Activated CD8-positive, alpha-beta T cell treated with anti-CD3 and anti-CD28 coated beads for 36 hours (primary cell): ENCODE measurements at places on chromosomes 1 and 21. TPM values are rescaled to one million over a fixed set of nuclear protein-coding genes. Genes with fewer than 3 reads are reported as not detected.

DNA sequence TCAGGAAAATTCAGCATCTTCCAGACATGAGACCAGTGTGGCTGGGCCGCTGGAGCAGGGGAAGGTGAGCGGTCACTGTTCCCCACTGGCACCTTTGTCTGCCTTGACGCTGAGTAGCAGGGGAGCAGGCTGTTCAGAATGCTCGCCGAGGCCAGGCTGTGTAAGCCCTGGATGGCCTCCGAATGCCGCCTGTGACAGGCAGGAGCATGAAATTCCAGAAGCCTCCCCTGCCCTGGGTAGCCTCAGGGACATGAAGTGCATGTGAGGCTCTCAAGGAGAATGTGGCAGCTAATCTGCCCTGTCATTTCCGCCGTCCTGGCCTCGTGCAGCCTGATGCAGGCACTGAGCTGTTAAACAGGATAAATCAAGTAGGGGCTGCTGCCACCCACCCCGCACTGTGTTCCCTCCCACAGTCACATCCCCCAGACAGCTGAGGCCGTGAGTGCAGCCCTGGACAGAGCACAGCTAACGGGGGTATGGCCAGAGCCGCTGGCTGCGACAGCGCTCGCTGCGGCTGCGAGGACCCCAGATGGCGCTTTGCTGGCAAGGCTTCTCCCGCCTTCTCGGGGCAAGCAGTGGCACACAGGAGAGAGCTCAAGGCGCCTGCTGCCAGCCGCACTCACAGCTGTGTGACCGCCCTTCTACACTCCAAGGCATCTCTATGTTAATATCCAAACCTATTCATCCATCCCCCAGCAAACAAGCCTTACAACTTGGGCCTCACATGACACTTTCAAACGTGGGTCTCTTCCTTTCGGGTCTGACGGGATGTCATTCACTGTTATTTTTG lies 105.0 kb upstream of the COL6A1 start:
- H3K27ac ChIP-seq, result no peak overlapping the region
- H3K4me3 ChIP-seq, result no peak overlapping the region
- H3K36me3 ChIP-seq, result no peaks in the 10 kb centered on the region
- H3K27me3 ChIP-seq, result peaks cover 8% of the 10 kb centered on the region
- peaks cover 19% of the 10 kb centered on the region for H3K4me1 ChIP-seq

DNA sequence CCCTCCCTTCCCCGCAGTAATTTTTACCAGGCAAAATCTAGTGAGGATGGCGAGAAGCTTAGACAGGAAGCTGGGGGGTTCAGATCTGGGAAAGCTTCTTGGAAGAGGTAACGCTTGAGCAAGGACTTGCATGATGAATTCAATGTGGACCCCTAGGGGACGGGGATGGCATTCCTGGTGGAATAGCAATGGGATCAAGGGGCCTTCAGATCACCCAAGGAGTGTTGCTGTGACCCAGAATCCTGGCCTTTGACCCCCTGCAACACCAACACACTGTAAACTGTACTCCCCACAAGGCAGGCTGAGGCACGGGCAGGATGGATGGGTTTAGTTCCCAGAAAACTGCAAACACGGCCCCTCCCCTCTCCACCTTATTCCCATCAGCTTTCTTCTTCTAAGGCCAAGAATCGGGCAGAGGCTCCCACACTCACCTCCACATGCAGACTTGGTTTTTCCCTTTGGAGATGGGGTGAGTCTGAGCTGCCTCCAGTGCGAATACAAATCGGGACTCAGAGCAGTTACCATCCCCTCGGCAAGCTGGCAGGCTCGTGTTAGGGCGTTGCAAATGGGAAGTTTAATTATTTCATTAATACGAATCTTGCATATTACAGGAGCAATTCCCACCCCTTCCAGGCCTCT lies 20.1 kb downstream of the DISP3 start:
- H3K36me3 ChIP-seq, result peaks cover 3% of the 10 kb centered on the region
- no peaks in the 10 kb centered on the region for H3K4me1 ChIP-seq
- no peak for DNase-seq
- peaks cover 17% of the 10 kb centered on the region for H3K27me3 ChIP-seq

CLCA2 gene
- not detected for total RNA-seq

ELF3 gene
- total RNA-seq, result 0.25 TPM

GRCh38 chr1:74368335-74368734 lies 133.1 kb downstream of the TNNI3K start:
- no peaks in the 10 kb centered on the region for H3K4me1 ChIP-seq
- H3K36me3 ChIP-seq, result no peaks in the 10 kb centered on the region
- H3K4me3 ChIP-seq, result no peak overlapping the region

GRCh38 chr1:220769205-220769604 lies 17.5 kb upstream of the MTARC1 start:
- peaks cover 5% of the 10 kb centered on the region for H3K27me3 ChIP-seq
- no peak overlapping the region for H3K27ac ChIP-seq
- no peak for DNase-seq
- no peak overlapping the region for H3K4me3 ChIP-seq

OR2L2 gene
- total RNA-seq, result not detected

DNA sequence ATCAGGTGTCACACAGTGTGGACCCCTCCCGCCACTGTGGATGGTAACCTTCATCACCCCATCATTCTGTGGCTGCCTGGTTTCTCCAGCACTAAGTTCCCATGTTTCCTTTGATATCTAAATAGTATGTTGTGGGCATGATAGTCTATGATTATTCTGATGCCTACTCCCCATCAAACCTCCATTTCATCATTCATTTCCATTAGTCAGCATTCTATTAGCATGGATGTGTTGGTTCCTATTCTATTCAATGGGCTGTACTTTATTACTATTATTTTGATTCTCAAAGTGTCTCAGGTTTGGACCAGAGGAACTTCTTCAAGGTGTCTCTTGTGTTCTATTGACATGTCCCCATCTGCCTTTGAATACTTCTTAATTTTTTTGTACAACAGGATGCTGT lies 112.0 kb downstream of the DISC1 start:
- no peak overlapping the region for H3K27ac ChIP-seq
- H3K4me1 ChIP-seq, result no peaks in the 10 kb centered on the region
- DNase-seq, result no peak

DNA sequence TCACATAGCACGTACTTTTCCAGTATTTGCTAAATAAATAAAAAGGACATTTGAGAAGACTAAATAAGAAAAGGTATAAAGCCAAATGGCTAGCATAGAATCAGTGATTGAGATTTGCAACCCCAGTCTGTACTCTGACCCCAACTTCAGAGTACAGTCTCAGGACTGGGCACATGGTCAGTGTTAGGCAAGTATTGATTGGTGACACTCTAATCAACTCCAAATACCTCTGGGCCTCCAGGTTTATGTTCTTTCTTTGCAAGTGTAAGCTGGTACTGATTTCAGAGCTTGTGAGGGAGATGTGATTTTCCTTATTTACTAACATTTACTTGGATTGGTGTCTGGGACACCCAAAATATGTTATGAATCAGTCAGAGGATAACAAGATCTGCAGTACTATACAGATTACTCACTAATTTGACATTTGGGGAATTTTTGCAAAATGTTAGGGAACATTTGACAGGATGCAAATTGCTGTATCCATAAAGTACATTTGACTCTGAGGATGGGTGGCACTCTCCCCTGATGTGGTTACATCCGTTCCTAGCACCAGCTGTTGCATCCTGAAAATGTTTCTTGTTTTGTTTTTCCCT lies 34.2 kb downstream of the LMO4 start:
- H3K27me3 ChIP-seq, result no peaks in the 10 kb centered on the region
- no peak for DNase-seq
- H3K27ac ChIP-seq, result no peak overlapping the region
- no peak overlapping the region for H3K4me3 ChIP-seq
- H3K36me3 ChIP-seq, result peaks cover 5% of the 10 kb centered on the region

GRCh38 chr1:232793944-232794343 lies 11.3 kb upstream of the MAP10 start:
- H3K4me1 ChIP-seq, result peaks cover 14% of the 10 kb centered on the region
- no peak overlapping the region for H3K27ac ChIP-seq
- H3K36me3 ChIP-seq, result no peaks in the 10 kb centered on the region
- H3K27me3 ChIP-seq, result no peaks in the 10 kb centered on the region

USP16 gene
- total RNA-seq, result 39.9 TPM

TTC3 gene
- 74.0 TPM for total RNA-seq

FCRL2 gene
- not detected for total RNA-seq

GRCh38 chr1:64505944-64506655 lies 36.2 kb downstream of the CACHD1 start:
- H3K4me3 ChIP-seq, result peak overlapping the region; percentile 81
- peak; percentile 45 for DNase-seq
- peak overlapping the region; percentile 84 for H3K27ac ChIP-seq
- H3K27me3 ChIP-seq, result peaks cover 7% of the 10 kb centered on the region

DNA sequence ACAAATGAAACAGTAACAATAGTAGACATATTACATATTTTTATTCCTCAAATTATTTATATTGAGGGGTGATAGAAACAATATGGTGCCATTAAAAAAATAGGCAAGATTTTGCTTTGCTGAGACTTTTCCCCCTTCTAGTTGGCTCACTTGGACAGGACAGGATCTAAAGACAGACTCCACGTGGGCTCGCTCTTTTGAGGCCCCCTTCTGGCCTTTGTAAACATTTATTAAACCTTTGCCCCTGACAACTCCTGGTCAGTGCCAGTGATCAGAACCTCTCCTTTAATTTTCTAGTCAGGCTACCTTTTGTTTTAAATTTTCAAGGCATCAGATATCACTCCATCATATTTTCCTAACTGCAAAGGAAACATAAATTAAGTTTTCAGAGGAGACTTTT lies 49.7 kb upstream of the IFI44L start:
- H3K27ac ChIP-seq, result no peak overlapping the region
- no peak for DNase-seq
- no peaks in the 10 kb centered on the region for H3K27me3 ChIP-seq
- no peaks in the 10 kb centered on the region for H3K4me1 ChIP-seq

REN gene
- not detected for total RNA-seq

LYPD8 gene
- not detected for total RNA-seq

DNA sequence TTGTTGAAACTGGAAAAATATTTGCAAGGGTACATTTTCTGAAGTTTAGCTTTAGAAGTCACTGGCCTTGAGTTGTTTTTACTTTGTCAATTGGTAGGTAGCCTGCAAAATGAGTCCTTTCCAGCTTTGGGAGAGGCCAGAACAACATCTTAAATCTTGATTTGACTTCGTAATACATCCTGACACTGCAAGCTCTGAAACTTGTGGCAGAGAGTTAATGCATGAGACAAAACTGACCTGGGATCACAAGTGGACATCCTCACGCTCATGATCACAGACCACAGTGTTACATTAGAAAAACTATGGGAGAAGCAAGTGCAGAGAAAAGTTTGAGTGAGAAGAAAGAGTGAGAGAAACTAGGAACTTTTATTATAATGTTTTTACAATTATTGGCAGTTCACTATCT lies 550.9 kb downstream of the USP25 start:
- H3K4me3 ChIP-seq, result no peak overlapping the region
- DNase-seq, result no peak
- no peaks in the 10 kb centered on the region for H3K4me1 ChIP-seq
- no peak overlapping the region for H3K27ac ChIP-seq

GRCh38 chr1:234878288-234878687 lies 250.3 kb downstream of the TOMM20 start:
- peaks cover 2% of the 10 kb centered on the region for H3K27me3 ChIP-seq
- no peak overlapping the region for H3K4me3 ChIP-seq
- H3K4me1 ChIP-seq, result peaks cover 57% of the 10 kb centered on the region
- no peak overlapping the region for H3K27ac ChIP-seq
- H3K36me3 ChIP-seq, result no peaks in the 10 kb centered on the region

MAP3K7CL gene
- total RNA-seq, result 3.2 TPM

- H3K27me3 ChIP-seq, result peaks cover 4% of the 10 kb centered on the region
- no peak for DNase-seq
- peaks cover 4% of the 10 kb centered on the region for H3K4me1 ChIP-seq
- no peak overlapping the region for H3K4me3 ChIP-seq
- peaks cover 2% of the 10 kb centered on the region for H3K36me3 ChIP-seq
- no peak overlapping the region for H3K27ac ChIP-seq
Measured at GRCh38 chr1:225182716-225183115, 245.1 kb downstream of the LBR start.

GRCh38 chr1:109256971-109257681 lies 7.8 kb downstream of the CELSR2 start:
- no peaks in the 10 kb centered on the region for H3K36me3 ChIP-seq
- no peak for DNase-seq
- no peak overlapping the region for H3K4me3 ChIP-seq
- no peak overlapping the region for H3K27ac ChIP-seq
- peaks cover 2% of the 10 kb centered on the region for H3K4me1 ChIP-seq
- no peaks in the 10 kb centered on the region for H3K27me3 ChIP-seq

DNA sequence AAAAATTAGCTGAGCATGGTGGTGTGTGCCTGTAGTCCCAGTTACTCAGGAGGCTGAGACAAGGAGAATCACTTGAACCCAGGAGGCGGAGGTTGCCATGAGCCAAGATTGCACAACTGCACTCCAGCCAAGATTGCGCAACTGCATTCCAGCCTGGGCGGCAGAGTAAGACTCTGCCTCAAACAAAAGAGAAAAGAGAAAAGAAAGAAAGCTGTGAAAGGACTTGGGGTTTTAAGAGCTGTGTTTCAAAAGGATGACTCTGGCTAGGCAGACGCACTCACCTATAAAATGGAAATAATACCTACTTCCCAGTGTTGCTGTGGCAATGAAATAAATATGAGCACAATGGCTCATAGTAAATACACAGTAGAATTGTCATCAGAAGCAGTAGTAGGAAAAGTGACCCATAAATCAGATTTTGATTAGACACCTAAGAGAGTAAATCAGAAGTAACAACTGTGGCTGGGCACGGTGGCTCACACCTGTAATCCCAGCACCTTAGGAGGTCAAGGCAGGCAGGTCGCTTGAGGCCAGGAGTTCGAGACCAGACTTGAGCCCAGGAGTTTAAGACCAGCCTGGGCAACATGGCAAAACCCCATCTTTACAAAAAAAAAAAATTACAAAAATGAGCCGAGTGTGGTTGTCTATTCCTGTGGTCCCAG lies 45.9 kb upstream of the PUM1 start:
- DNase-seq, result no peak
- no peaks in the 10 kb centered on the region for H3K36me3 ChIP-seq
- H3K4me1 ChIP-seq, result no peaks in the 10 kb centered on the region
- H3K27ac ChIP-seq, result no peak overlapping the region
- peaks cover 9% of the 10 kb centered on the region for H3K27me3 ChIP-seq
